Tracheal epithelial cell (primary cell): ENCODE measurements at places on chromosomes 12 and 14. TPM values are rescaled to one million over a fixed set of nuclear protein-coding genes. Genes with fewer than 3 reads are reported as not detected.

GPR68 gene
- 0.85 and 6.7 TPM in 2 replicates for total RNA-seq

ANO4 gene
- total RNA-seq: 0.43 and 1.9 TPM in 2 replicates

ACVRL1 gene
- total RNA-seq: 0.64 and 1.9 TPM in 2 replicates

DPY19L2 gene
- total RNA-seq: under 0.01 and 1.7 TPM in 2 replicates

ADCY4 gene
- total RNA-seq: 1.7 TPM in 1 of 2 replicates, not detected in the other

CLEC1B gene
- not detected in 2 replicates for total RNA-seq

CLEC2A gene
- total RNA-seq: not detected in 2 replicates

KRT2 gene
- total RNA-seq: not detected in 2 replicates

HOXC4 gene
- under 0.01 TPM in 1 of 2 replicates, not detected in the other for total RNA-seq

SPTB gene
- under 0.01 TPM in 1 of 2 replicates, not detected in the other for total RNA-seq

FSCB gene
- total RNA-seq: not detected in 2 replicates

WNT5B gene
- 0.43 and 27.7 TPM in 2 replicates for total RNA-seq

PRKD1 gene
- total RNA-seq: 1.2 and 1.9 TPM in 2 replicates

ASCL4 gene
- total RNA-seq: not detected in 2 replicates

FKBP3 gene
- total RNA-seq: 18.1 and 19.2 TPM in 2 replicates

LTB4R gene
- total RNA-seq: 13.5 and 13.6 TPM in 2 replicates

PLEKHH1 gene
- 2.9 and 4.0 TPM in 2 replicates for total RNA-seq

SLC6A15 gene
- 31.8 and 69.7 TPM in 2 replicates for total RNA-seq

LRCOL1 gene
- total RNA-seq: 0.24 TPM in 1 of 2 replicates, not detected in the other

KICS2 gene
- total RNA-seq: 8.0 and 13.0 TPM in 2 replicates

KCNC2 gene
- total RNA-seq: not detected in 2 replicates

PIWIL1 gene
- not detected in 2 replicates for total RNA-seq

TAS2R20 gene
- total RNA-seq: 0.64 and 0.96 TPM in 2 replicates

DAO gene
- total RNA-seq: not detected in 2 replicates

TTC9 gene
- 6.4 and 7.0 TPM in 2 replicates for total RNA-seq

BATF gene
- total RNA-seq: 0.24 and 10.0 TPM in 2 replicates

KRT6C gene
- total RNA-seq: 22.0 and 155 TPM in 2 replicates

RBP5 gene
- total RNA-seq: not detected in 2 replicates

RTL1 gene
- not detected in 2 replicates for total RNA-seq

ACOT6 gene
- 0.24 and 0.43 TPM in 2 replicates for total RNA-seq

ATN1 gene
- 6.3 and 12.8 TPM in 2 replicates for total RNA-seq

FAIM2 gene
- total RNA-seq: not detected in 2 replicates

IL26 gene
- total RNA-seq: not detected in 2 replicates

TAS2R42 gene
- total RNA-seq: not detected in 2 replicates

PLXNC1 gene
- total RNA-seq: under 0.01 and 0.48 TPM in 2 replicates

RAB2B gene
- total RNA-seq: 15.3 and 21.0 TPM in 2 replicates

CDK4 gene
- 128 and 199 TPM in 2 replicates for total RNA-seq

SLC5A8 gene
- not detected in 2 replicates for total RNA-seq

DPPA3 gene
- not detected in 2 replicates for total RNA-seq

SLC25A21 gene
- 1.4 and 1.9 TPM in 2 replicates for total RNA-seq

AGAP2 gene
- total RNA-seq: under 0.01 and 0.21 TPM in 2 replicates

LRP1 gene
- 44.5 and 48.4 TPM in 2 replicates for total RNA-seq

CCDC177 gene
- total RNA-seq: not detected in 2 replicates

GPRC5A gene
- 6.6 and 83.6 TPM in 2 replicates for total RNA-seq

EML5 gene
- 0.96 TPM in 1 of 2 replicates, not detected in the other for total RNA-seq
